ENCODE measurements at places on chromosomes 2 and 18. TPM values are rescaled to one million over a fixed set of nuclear protein-coding genes. Genes with fewer than 3 reads are reported as not detected.

IL36RN gene
- not detected for total RNA-seq

GKN2 gene
- not detected for total RNA-seq

COL4A3 gene
- total RNA-seq = 4.5 TPM

GRCh38 chr18:70578480-70578879 is 289.6 kb downstream of the SOCS6 start:
- DNase-seq = no peak

- no peak for DNase-seq
Observed at GRCh38 chr2:30034052-30034775, 112.6 kb upstream of the YPEL5 start.

DNA sequence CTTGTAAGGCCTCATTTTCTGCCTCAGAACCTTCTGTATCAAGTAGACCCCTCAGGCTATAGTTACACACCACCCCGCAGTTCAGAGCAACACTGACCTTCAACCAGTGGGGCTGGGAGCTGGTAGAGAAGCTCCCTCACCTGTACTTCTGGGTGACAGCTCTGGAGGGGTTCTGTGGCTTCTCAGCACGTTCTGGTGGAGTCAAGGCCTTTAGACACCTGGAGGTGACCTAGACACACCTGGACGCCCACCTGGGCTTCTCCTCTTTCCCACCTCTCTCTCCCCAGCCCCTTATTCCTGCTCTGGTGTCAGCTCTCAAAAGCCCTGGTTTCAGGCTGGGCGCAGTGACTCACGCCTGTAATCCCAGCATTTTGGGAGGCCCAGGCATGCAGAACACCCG is 7.3 kb upstream of the CIB4 start:
- DNase-seq = no peak

- no peak for DNase-seq
Observed at GRCh38 chr2:216104691-216105090, 4.5 kb upstream of the XRCC5 start.

Data from left ventricle myocardium superior (tissue), 1 donor.